ENCODE measurements at places on chromosomes 16 and 17.

DNA sequence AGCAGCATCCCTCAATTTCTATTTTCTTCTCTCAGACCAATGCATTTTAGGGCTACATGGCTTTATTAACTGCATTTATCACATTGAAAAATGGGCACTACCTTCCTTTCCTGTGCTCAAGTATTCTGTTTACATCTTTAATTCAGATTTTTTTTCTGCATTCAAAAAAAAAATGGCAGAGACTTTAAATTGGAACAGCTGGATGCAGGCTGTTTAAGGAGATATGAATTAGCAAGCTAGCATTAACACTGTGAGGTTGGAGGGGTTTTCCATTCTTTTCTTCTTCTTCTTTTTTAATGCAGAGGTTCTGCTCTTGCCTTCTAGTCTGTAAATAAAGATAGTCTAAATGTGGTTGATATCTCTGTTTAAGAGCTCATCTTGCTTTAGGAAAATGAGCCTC lies 242.9 kb upstream of the RBFOX1 start:
- DNase-seq: no peak

DNA sequence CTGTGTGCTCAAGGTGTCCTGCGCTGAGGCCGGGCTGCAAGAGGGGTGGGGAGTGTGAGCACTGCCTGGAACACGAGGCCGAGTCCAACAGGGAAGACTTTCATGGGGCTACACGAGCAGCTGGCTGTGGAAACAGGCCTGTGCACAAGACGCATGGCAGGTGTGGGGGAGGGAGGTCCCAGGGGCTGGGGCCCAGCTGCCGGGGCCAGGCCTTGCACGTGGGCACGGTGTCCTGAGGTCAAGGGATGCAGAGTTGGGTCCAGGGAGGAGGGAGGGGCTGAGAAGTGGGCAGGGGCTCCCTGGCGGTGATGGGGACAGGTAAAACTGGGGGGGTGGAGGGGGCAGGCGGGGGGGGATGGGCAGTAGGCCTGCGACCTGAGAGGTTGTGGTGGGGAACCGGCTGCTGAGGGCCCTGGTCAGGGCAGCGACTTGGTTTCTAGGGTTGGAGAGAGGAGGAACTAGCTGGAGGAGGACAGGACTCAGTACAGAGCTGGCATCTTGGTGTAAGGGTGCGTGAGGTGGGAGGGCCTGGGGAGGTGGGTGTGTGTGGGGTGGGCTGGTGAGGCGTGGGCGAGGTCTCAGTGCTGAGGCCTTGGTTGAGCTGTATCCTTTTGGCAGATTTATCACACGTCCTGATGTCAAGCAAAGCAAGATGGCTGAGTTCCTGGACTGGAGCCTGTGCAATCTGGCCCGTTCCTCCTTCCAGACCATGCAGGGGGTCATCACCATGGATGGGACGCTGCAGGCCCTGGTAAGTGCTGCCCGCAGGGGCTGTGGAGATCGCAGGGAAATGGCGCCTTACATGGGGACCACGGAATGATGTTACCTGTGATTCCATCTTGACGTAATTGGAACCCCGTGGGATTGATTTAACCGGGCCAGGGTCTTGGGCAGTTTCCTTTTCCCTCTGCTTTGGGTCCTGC lies 29.4 kb downstream of the TBCD start:
- no peak for DNase-seq

DNA sequence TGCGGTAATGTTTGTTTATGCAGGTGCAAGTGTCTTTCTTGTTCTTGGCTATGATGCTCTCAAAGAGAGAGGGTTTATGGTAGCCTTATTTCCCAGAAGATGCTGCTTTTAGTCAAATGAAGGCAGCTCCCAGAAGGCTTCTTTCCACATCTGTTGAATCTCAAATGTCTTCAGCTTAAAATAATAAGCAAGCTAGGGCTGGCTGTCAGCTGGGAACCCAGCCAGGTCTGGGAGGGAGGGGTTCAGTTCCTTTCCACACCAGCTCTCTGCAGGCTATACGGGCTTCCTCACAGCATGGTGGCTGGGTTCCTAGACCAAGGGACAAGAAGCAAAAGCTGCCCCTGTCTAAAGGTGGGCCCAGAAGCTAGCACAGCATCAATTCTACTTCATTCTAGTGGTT lies 47.4 kb upstream of the ATF7IP2 start:
- no peak for DNase-seq

- peak; percentile 6 for DNase-seq
Measured at GRCh38 chr17:80960797-80961452, 30.7 kb upstream of the CHMP6 start.

GRCh38 chr16:77009453-77009852 lies 181.5 kb upstream of the MON1B start:
- no peak for DNase-seq

DNA sequence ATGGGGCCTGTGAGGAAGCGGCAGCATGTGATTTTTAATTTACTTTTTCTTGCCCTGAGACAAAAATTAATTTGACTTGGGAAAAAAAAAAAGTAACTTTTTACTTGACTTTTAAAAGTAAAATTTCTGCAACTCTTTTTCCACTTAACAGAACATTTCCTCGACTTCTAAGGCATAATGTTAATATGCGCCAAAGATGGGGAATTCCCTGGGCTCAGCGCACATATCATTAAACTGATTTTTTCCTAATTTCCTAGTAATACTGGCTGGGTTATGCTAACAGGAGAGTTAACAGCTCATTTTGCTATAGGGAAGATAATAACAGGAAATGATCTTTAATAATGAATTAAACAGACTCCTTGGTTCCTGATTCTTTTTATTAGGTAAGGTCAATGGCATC lies 120.6 kb upstream of the CDH5 start:
- DNase-seq: no peak

GRCh38 chr16:9409560-9410493 lies 318.4 kb downstream of the HAPSTR1 start:
- no peak for DNase-seq

- no peak for DNase-seq
Measured at GRCh38 chr17:63039342-63039741, 73.3 kb downstream of the TANC2 start.

GRCh38 chr16:4695473-4696171 lies 2.3 kb downstream of the NUDT16L1 start:
- DNase-seq: no peak

DNA sequence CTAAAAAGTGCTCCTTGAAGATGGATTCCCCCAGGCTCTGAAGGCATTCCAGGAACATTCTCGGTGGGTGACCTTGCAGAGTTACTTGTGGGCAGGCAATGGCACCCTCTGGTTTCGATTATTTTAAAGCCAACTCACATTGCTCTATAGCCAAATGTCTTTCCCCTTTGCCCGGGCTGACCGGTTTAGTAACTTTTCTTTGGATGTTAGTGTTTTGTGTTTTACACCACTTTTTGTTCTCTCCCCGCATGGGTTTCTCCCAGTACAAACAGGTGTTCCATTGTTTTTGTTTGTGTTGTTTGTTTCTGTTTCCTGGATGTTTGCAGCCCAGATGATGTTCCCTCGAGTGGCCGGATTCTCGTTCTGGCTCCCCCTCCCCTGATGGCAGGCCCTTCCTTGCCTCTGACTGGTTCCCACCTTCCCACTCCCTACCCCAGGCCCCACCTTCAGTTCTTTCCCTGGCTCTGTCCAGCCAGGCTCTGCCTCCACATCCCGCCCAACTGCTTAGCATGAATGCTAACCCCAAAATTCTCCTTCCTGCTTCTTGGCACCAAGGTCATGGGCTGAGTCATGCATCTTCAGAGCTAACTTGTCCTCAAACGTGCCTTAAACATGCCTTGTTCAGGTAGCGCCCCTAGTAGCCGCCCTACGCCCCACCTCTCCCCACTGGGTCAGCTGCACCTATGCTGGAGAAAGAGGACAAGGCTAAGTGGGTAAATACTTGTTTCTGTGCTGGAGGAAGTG lies 40.6 kb downstream of the ELAC2 start:
- DNase-seq: no peak

- DNase-seq: peak; percentile 71
Measured at GRCh38 chr17:82497483-82498405, 21.8 kb upstream of the FOXK2 start.

- DNase-seq: no peak
Measured at GRCh38 chr16:19008245-19009169, 24.8 kb downstream of the TMC7 start.

- no peak for DNase-seq
Measured at GRCh38 chr16:68943961-68944360, 100.6 kb downstream of the TANGO6 start.

DNA sequence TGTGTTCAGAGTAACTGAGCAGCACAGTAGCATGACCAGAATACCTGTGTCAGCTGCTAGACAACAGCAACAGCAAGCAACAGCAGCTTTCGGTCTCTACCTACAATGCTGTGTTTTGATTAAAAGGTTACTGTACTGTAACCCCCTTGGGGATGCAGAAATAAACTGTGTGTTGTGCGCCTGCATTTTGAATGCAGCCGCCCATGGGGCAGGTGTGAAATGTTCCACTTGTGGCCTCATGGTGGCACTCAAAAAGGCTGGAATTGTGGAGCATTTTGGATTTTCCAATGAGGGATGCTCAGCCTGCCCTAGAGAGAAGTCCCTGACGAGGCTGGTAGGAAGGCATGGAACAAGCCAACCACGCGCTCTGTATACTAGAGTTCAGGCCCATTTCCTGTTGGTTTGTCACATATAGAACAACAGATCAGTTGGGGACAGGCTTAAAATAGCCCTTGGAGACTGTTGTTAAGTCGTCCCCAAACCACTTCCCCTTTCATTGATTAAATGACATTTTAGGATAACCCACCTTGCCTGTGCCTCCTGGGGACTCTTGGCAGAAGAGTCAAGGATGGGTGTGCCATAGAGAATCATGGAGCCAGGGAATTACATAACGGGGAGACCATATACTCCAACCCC lies 27.1 kb downstream of the SCPEP1 start:
- DNase-seq: peak; percentile 78

DNA sequence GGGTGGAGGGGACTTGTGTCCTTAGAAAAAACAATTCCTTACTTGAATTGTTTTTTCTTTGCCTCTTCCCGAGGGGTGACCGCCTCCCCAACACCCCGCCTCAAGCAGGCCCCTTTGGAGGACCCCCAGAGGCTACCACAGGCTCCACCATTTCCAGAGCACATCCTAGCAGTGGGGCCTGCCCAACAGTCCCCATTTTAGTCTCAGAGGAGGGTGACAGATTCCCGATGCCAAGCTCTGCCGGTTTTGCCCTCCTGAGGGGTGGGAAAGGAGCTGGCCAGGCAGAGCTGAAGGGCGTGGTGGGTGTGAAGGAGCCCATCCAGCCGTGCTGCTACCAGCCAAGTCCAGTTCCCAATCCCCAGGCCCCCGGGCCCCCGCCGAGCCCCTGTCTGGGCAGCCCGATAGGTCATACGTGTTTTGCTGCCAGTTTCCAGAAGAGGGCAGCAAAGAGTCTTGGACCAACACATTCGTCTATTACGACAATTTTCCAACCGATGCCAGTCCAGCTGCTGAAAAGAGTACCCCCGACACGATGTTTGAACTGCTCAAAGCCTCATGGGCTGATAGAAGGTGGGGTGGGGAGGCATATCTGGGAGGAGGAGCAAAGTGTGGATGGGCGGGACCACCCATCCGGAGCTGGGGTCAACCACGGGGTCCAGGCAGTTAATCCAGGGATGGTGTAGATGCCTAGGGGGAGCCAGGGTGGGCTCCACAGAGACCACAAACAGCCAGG lies 18.8 kb upstream of the GAA start:
- no peak for DNase-seq

DNA sequence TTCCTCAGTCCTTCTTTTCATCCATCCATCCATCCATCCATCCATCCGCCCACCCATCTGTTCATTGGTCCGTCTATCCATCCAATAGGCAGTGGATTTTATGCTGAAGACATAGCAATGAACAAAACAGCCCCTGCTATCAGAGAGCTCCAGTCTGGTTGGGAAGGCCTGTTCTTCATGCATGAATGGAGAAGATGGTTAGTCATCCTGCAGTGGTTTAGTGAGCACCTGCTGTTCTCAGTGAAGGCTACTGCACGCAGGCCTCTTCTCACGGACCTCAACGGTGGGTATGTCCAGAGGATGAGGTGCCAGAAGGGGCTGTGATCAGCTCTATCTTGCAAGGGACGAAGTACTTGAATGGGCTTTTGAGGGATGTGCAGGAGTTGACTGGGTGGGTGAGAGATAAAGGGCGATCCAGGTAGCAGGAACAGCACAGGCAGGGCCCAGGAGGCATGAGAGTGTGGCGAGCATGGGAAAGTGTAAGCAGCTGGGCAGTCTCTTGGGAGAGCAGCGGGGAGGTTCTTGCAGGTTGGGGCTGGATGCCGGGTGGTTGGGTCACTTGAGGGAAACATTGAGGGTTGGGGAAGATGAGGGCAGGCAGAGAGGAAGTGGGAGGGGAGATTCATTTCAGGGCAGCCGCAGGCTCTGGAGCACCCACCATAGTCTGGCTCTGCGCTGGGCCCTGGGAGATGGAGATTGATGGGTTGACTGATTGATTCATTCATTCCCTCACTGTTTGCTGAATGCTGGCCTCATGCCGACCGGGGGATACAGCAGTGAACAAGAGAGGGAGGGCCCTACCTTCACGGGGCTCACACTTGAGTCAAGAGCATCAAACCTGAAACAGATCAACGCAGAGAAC lies 115.0 kb upstream of the CIBAR2 start:
- peak; percentile 88 for DNase-seq

- DNase-seq: no peak
Measured at GRCh38 chr17:55883149-55883548, 132.3 kb downstream of the PCTP start.

- no peak for DNase-seq
Measured at GRCh38 chr16:72979974-72980373, 68.0 kb downstream of the ZFHX3 start.

DNA sequence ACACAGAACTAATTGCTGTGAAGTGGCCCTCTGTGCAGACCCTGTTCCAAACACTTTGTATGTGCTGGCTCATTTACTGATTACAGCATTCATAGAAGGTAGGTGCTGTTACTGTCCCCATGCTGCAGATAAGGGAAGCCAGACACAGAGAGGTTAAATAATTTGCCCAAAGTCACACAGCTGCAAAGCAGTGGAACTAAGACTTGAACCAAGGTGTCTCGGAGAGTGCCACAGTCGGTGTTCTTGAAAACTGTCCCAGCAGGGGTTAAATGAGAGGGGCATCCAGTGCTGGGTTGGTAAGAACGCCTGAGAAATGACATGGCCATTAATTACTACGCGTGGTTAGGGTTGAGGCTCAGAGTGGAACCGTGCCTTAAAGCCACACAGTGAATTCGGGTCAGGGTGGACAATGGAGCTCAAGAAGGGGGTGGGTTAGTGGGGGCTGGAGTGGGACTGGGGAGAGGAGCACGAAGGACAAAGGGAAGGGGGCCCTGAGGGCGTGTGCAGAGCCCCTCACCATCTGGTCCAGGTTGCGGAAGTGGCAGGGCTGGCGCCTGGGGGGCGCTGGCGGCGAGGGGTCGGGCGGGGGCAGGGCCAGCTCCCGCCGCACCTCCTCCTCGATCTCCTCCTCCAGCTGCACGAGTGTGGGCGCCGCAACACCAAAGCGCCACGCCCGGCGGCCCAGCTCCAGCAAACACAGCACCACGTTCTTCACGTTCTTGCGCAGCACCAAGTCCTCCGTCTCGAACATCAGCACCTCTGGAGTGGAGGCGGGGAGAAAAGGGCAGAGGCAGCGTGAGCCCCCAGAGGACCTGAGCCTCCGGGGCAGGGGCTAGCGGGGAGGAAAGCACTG lies 3.3 kb downstream of the GAS2L2 start:
- no peak for DNase-seq

DNA sequence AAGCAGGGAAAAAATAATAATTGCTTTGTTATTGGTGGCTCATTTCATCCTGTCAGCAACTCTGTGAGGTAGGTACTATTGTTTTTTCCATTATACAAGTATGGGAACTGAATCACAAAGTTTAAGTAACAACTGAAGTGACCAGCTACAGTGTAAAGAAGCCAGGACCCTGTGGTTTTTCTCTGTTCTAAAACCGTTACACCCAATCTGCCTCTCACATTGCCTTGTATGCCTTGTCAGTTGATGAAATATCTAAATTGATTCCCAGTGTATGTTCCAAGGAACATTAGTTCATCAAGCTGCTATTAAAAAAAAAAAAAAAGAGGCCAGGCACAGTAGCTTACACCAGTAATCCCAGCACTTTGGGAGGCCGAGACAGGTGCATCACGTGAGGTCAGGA lies 5.4 kb downstream of the PIGL start:
- no peak for DNase-seq

All from GM06990 (cell line).